ENCODE measurements at places on chromosomes 16 and 17.

GRCh38 chr17:74153821-74154430 lies 49.6 kb upstream of the RPL38 start:
- peak; percentile 85 for DNase-seq

DNA sequence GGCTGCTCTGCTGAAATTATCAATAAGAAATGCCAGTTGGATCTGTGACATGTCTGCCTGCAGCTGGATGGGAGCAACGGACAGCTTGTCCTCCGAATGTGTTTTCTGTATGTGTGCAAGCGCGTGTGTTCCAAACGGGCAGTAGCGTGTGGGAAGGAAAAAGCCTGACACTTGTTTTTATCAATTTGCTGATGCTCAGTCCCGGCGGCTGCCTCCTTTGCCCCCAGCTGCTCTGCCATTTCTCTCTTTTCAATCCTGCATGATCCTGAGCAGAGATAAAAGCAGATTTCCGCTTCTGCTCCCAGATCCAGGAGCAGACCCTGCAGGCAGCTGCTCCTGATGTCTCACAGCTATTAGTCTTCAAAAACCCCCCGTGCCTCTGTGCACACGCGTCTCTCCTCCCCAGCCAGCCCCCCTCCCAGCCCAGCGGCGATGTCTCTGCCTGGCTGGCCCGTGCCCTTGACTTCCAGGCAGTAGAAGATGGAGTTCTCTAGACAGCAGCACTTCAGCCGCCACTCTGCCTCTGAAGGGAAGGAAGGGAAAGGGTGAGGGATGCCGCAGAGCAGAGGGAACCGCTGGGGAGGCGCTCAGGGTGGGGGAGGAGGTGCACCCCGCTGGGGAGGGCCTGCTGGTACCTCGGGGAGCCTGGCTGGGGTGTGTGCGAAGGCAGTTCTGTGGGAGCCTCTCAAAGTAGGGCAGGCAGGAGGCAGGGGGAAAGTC lies 4.1 kb downstream of the PRCD start:
- DNase-seq = no peak

DNA sequence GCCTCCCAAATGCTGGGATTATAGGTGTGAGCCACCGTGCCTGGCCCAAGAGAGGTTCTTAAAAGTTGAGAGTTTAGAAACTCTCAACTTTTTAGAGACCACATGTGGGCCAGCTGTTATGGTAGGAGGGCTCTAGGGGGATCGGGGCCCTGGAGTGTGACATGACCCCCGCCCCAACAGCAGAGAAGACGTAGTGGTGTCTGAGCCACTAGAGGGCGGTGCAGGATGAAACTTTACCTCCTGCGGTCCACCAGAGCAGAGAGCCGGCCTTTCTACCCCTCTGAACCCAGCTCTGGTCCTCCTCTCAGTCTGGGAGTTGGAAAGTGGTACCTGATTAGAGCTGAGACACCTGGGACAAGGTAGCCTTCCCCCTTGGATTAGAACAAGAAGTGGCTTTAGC lies 7.4 kb downstream of the CDK5RAP3 start:
- DNase-seq = no peak

- no peak for DNase-seq
Observed at GRCh38 chr17:82528484-82529265, 9.1 kb downstream of the FOXK2 start.

DNA sequence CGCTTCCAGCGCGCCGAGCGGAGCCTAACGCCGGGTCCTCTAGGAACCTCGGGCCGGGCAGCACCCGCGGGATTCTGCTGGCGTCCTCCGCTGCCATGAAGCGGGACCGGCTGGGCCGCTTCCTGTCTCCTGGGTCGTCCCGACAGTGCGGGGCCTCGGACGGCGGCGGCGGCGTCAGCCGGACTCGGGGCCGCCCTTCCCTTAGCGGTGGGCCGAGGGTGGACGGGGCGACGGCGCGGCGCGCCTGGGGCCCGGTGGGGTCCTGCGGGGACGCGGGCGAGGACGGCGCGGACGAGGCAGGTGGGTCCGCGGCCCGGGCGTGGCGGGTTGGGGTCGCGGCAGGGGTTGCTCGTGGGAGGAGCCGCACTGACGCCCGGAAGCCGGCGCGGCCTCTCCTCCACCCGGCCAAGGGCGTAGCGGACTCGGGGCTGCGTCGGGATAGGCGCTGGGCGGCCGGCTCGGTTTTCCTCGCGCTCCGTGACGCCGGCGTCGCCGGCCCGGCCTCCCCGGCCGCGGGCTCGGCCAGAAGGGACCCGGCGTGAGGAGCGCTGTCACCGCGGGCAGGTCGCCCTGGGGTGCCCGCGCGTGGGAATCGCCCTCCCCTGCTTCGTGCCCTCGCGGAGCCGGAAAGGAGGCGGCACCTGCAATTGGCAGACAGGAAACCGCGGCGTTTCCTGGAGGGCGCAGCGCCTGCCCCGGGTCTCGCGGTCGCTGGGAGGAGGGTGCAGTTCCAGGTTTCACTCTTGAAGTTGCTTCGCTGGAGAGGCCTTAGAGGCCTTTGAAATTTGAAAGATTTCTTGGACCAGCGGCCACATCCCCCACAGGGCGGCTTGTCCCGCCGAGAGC lies 432 bp downstream of the ZNF276 start:
- DNase-seq = no peak

- DNase-seq = no peak
Observed at GRCh38 chr17:39239640-39240314, 14.0 kb upstream of the STAC2 start.

DNA sequence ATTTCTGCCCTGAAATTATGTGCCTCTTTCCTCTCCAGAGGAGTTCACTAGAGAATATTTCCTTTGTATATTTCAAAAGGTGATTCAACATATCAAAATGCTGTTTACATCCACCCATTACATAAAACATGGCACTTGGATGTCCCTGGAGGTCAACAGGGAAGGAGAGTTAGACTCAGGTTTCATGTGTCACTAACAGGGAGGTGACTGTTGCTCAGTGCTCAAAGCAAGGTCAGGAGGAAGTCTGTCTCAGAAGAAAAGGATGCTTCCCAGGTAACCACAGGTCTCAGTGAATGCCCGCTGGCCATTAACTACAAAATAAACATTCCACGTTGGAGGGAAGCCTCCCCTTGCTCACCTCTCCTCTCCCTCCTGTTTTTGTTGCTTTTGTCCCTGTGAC lies 198.6 kb downstream of the AXIN2 start:
- no peak for DNase-seq

GRCh38 chr16:73031155-73031866 lies 16.6 kb downstream of the ZFHX3 start:
- no peak for DNase-seq

DNA sequence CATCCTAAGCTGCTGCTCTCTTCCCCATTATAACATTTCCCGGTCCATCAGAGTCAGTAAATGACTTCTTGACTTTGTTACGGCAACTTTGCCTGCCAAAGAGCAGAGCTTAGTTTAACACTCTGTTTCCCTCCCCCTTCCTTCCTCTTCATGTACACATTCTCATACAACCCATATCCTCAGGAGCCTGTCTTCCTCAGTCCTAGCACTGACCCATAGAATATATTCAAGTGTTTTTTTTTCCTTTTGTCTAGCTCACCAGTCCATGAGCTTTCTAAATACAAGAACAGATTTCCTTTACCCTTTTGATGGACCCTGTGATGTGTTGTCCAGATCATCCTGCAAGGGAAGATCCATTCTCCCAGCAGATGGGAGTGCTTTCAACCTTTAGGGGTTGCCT lies 97.0 kb upstream of the MON1B start:
- DNase-seq = no peak

GRCh38 chr16:68985855-68986254 lies 119.6 kb upstream of the HAS3 start:
- DNase-seq = no peak

- DNase-seq = no peak
Observed at GRCh38 chr16:4960579-4960978, 2.4 kb downstream of the SEC14L5 start.

DNA sequence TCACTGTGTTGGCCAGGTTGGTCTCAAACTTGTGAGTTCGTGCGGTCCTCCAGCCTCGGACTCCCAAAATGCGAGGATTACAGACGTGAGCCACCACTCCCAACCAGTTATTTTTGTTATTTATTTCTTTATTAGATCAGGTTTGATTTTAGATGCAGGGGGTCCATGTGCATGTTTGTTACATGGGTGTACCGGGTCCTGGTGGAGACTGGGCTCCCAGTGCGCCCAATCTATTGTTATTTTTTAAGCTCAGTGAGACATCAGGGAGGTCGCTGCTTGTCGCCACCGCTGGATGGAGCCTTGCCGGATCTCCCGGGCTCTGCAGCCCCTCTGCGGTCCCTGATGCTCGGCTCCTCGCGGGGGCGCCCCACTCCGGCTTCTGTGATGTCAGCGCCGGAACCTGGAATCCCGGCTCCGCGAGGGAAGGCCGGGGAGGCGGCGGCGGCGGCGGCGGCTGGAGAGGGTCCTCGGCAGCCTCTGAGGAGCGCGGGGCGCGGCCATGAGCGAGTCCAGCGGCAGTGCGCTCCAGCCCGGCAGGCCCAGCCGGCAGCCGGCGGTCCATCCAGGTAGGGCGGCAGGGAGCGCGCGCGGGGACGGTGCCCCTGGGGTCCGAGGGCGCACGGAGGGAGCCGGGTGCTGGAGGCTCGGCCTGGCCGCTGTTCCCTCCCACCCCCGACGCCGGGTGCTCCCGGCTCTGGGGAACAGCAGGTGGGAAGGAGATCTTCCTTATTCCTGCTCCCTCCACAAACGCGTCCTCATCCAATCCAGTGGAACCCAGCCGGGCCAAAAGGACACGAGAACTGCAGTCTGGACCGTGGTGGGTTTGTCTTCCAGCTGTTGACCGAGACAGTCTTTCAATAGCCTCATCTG lies at the start of gene TMC7:
TMC7 (plus strand) TSS at position 370 of the 870 bp plus-strand sequence; CDS start at position 500, 130 bp downstream.
- DNase-seq = no peak

GRCh38 chr16:6484935-6485334 lies 847.7 kb upstream of the RBFOX1 start:
- no peak for DNase-seq

- DNase-seq = no peak
Observed at GRCh38 chr16:59566446-59566845, 832.3 kb upstream of the GOT2 start.

- no peak for DNase-seq
Observed at GRCh38 chr16:72264771-72265170, 92.8 kb upstream of the PMFBP1 start.

- peak; percentile 96 for DNase-seq
Observed at GRCh38 chr17:75632863-75633485, at the start of gene SMIM5. Gene SMIM5 (plus strand): TSS chr17:75633434. CDS start chr17:75640202, 6,768 bp downstream.

DNA sequence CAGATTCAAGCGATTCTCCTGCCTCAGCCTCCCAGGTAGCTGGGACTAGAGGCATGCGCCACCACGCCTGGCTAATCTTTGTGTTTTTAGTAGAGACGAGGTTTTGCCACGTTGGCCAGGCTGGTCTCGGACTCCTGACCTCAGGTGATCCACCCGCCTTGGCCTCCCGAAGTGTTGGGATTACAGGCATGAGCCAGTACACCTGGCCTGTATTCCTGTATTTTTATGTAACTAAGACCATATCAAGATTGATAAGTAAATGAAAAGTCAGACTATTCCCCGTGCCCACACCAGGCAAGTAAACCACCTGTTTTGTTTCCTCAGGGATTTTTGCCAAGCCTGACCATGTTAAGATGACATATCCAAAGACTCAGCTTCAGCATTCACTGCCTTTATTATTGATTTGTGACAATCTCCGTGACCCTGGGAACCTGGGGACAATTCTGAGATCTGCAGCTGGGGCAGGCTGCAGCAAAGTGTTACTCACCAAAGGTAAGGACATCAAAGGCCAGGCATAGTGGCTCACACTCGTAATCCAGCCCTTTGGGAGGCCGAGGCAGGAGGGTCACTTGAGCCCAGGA lies 5.6 kb downstream of the MRM3 start:
- DNase-seq = no peak

DNA sequence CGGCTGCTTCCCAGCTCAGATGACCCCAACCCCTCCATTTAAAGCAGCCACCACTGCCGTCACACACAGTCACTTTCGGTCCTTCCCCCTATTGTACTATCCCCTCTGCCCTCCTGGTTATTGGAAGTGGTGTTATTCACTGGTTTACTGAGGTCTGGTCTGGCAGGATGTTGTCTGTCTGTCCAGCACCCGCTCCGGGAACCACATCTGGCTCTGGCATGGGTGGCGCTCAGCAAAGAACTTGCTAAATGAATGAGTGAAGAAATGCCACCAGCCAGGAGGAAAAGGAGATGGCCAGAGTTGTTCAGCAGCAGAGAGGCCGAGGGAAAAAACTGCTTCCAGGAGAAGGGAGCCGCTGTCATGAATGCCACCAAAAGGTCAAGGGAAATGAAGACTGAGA lies 161.6 kb downstream of the GSG1L start:
- DNase-seq = no peak

DNA sequence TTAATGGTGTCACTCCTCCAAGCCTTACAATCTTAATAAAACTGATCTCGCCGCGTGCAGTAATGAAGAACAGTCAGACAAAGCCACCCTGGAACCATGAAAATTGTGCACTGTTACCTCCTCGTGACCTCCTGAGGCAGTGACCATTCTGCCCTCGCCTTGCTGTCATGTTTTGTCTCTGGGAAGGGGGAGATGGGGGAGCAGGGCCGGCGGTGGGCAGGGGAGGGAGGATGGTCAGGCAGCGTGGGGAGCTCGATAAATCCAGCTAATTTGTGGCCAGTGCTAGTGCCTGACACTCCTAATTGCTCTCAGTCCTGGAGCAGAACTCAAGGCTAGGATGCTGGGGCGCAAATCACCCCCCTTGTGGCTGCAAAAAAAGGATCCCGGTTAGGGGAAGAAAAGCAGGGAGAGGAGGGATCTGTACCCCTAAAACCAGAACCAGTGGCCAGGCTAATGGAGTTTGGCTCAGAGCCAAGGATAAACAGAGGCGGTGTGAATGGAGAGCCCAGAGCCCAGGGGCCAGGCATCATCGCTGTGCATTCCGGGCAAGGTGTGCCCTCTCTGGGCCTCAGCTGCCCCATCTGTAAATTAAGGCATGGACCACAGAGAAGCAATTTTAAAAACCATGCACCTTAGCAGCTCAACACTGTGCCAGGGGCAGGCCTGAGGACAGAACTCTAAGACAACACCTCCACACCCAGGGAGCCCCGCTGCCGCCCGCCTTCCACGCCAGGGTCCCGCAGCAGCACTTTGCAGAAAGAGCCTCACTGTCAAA lies 113.3 kb downstream of the ZNF423 start:
- no peak for DNase-seq

DNA sequence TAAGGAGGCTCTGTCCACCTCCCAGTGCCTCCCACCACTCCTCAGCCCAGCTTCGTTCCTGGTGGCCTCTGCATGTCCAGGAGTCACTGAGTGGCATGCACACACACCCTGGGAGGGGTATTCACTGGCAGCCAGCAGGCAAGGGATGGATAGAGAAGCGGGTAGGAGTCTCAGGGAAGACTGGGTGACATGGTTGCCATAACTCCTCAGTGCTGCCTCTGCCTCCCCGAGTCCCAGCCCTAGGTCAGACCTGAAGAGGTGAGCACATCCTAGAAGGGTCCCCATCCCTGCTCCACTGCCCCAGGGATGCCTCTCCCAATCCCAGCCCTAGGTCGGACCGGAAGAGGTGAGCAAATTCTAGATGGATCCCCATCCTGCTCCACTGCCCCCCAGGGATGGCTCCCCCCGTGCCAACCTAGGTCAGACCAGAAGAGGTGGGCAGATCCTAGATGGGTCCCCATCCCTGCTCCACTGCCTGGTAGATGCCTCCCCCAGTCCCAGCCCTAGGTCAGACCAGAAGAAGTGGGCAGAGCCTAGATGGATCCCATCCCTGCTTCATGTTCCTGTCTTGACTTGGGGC lies 197.0 kb downstream of the IRF8 start:
- DNase-seq = no peak

Data from vagina (tissue), 2 donors.